ENCODE measurements at places on chromosomes 1 and 21. TPM values are rescaled to one million over a fixed set of nuclear protein-coding genes. Genes with fewer than 3 reads are reported as not detected.

DNA sequence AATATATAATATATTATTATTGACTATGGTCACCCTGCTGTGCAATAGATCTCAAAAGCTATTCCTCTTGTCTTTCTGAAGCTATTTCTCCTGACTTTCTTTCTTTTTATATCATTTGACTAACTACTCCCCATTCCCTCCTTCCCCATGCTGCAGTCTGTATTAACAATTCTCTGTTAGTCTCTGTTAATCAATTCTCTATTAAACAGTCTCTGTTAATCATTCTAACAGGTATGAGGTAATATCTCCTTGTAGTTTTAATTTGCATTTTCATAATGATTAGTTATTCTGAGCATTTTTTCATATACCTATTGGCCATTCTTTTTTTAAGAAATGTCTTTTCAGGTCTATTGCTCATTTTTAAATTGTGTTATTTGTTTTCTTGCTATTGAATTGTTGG lies 201.0 kb upstream of the B3GALT2 start:
- DNase-seq = no peak

GRCh38 chr1:106926803-106927582 lies 129.5 kb upstream of the PRMT6 start:
- no peak for DNase-seq

DNA sequence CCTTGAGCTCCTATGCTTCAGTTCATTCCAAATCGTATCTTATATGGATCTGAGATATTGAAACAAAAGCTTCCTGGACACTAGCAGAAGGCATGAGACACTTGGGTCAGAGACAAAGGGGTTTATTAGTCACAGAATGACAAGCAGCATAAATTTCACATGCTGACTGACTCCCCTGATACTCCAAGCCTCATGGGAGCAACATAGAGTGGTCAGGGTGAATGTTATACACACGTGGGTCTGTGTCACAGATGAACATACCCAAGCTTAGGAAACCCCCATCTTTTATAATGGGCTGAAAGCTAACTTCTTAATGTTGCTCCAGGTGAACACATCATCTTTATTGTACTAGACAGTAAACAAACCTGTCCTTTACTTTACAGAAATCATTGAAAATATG lies 599.9 kb upstream of the RGS18 start:
- DNase-seq = no peak

DNA sequence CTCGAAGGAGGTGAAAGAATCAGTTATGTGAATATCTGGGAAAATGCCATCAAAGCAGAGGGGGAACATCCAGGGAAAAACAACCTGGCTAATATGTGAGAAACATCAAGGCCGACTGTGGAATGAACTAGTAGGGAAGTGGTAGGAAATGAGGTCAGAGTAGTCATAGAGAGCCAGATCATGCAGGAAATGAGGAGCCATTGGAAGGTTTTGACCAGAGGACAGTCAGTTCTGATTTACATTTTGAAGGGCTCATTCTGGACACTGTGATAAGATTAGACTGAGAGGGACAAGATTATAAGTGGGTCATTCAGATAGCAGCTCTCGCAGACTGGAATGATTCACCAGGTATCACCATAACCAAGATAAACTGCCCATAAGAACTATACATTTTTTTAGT lies 63.7 kb downstream of the SYT14 start:
- no peak for DNase-seq

DNA sequence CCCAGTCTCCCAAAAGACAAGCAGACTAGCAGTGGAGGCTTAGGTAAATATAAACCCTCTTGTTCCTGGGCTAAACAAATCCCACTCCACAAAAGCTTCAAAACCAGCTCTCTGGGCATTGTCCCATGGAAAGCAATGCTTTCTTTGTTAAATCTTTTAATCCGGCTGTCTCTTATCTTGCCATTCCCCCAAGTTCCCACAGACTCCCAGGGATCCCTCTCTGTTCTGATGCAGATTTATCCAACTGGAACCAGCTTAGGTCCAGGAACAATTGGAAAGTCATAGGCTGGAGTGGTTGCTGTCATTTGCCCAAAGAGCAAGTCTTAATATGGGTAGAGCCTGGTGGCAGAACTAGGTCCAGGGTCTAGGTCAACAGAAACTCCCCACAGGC lies 110.1 kb upstream of the ATP1A1 start:
- no peak for DNase-seq

DNA sequence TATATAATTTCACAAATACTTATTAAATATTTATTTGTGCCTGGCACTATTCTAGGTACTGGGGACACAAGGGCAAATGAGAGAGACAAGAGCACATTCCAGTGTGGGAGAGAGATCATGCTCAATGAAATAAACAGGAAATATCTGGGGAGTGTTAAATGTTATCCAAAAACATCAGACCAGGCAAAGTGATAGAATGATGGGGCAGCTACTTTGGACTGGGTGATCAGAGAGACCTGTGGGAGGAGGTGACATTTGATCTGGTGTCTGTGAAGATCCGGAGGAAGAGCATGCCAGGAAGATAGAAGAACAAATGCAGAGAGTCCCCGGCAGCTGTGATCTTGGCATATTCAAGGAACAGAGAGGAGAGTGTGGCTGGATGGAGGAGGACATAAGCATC lies 27.5 kb upstream of the GNG12 start:
- no peak for DNase-seq

GRCh38 chr1:27581823-27582243 lies 22.1 kb downstream of the AHDC1 start:
- peak; percentile 73 for DNase-seq

- peak; percentile 71 for DNase-seq
Observed at GRCh38 chr1:203322500-203323179, 17.3 kb downstream of the BTG2 start.

DNA sequence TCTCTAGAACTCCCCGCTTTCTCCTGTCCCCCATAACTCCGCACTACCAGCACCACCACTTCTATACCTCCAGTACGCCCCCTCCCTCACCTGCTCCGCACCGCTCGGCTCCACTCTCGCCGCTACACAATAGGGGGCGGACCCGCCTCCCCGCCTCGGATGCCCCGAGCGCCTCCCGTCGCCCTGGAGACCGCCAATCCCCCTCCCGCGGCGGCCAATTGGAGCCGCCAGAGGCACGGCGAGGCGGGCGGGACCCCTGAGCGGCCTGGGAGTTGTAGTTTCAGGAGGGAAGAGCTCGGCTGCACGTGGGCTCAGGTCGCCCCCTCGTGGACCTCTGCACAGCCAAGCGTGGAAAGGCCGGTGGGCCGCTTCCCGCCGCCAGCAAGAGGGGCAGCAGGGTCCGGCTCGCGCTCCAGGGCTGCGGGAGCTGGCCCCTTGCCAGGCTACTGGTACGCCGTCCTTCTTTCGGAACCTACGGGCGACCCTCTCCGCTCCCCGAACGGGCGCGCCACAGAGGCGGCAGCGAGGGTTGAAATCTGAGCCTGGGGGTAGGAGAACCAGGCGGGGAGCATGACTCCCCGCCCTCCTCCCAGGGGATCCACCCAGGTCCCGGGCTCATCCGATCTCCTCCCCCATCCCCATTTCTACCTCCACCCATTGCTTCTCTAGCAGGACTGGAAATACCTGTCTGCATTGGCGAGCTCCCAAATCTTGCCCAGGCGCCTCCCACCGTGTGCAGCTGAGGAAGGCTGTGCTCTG lies at the start of gene IGSF9:
Gene IGSF9, minus strand, starts transcription at position 131 of the 759 bp plus-strand sequence. CDS start 2,159 bp downstream, outside the sequence.
- DNase-seq = peak; percentile 90

GRCh38 chr1:200178340-200178739 lies 150.8 kb downstream of the NR5A2 start:
- no peak for DNase-seq

DNA sequence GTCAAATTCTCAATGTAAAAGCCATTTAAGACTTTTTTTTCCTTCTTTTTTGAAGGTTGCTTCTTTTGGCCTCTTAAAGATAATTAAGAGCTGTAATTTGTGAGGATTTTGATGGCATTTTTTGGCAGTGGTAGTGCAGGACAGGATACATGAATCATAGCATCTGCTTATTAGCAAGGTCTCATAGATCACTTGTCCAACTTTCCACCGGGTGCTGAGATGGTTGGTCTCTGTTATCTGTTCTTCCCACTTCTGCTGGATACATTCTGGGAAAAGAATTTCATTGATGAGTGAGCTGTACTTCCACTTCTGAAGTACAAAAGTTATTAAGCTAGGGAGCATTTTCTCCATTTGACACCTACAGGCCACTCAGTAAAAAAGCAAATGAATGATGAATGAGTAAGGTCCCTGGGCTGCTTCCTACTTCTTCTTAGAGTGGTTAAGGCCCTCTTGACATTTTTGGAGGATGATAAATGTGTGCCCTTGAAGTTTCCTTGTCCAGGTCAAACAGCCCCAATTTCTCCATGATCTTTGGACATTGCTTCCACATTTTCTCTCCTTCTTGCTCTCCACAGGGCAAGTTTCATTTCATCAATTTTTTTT lies 100.6 kb downstream of the ROR1 start:
- no peak for DNase-seq

DNA sequence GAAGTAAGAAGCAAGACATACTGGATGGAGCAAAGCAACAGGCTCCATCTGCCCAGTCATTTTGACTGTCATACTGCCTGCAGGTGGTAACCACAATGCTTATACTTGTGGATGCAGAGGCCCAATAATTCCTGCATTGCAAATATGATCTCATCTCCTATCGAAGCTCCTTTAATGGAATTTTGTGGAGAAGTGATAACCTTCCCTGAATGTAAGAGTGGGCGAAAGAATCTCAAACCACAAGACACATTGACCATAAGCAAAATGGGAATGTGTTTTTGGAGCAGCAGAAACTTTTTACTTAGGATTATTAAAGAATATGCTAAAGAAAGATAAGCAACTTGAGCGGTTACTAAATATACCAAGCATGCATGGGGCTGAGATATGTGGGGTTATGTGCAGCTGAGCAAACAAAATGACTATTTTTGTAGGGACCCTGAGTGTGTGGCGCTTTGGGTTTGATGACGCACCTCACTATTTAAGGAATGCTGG lies 77.4 kb upstream of the BACH1 start:
- no peak for DNase-seq

DNA sequence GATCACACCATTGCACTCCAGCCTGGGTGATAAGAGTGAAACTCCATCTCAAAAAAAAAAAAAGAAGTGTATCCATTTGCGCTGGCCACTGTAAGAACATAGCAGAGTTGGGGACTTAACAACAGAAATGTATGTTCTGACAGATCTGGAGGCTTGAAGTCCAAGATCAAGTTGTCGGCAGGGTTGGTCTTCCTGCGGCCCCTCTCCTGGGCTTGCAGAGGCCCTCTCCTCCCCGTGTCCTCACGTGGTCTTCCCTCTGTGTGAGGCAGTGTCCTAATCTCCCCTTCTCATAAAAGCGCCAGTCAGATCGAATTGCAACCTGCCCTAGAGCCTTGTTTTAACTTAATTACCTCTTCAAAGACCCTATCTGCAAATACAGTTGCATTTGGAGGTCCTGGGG lies 52.6 kb downstream of the MT1HL1 start:
- no peak for DNase-seq

DNA sequence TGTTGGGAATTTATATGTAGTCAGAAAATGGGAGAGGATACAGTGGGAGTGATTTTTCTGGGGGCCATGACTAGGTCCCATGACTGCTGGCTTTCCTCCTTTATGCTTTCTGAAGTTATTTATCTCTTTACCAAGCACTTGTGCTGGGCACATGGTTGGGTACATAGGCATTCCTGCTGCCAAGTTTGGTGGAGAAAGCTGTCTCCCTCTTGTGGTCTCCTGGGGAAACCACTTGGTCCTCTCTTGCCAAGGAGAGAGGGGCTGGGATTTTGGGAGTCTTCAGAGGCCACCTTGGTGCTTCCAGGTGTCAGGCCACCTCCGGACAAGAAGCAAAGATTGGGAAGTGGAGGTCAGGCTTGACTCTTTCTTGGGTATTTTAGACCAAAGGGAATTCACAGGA lies 120.2 kb upstream of the KCNE2 start:
- DNase-seq = no peak

DNA sequence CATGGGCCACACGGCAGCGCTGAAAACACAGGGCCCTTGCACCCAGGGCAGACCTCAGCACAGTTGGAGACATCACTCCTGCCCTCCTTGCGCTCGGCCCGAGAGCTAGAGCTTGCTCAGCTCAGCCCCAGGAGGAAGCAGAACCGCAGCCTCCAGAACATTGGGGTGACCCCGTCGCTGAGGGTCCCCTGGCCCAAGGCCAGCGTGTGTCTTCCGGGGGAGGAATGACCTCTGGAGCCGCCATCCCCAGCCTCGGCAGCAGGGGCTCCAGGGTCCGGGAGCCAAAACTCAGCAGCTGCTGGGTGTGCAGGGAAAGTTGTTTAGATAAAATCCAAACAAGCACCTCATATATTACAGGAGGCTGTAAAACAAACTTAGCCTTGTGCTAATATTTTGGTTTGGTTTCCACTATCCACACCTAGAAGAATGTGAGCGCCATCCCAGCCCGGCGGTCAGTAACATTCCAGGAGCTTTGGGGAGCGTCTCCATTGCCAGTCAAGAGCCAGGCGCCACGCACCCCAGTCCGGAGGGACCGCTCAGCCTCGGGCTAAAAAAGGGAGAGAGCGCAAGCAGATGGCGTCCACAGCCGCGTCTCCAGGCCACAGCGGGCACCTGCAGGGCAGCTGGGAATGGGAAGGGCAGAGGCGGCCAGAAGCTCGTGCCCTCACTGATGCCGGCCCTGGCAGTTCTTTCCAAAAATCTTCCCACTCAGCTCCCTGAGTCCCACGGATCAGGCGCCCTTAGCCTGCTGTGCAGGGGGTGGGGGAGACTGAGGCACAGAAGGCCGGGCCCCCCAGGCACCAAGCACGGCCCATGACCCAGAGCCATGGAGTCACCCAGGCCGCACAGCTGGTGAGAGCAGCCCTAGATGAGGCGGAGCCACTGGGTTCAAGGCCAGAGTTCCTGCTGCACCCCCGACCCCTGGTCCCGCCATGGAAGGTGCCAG lies 52.0 kb downstream of the SLX9 start:
- DNase-seq = peak; percentile 72

- DNase-seq = no peak
Observed at GRCh38 chr21:41478319-41479177, 29.4 kb downstream of the TMPRSS2 start.

DNA sequence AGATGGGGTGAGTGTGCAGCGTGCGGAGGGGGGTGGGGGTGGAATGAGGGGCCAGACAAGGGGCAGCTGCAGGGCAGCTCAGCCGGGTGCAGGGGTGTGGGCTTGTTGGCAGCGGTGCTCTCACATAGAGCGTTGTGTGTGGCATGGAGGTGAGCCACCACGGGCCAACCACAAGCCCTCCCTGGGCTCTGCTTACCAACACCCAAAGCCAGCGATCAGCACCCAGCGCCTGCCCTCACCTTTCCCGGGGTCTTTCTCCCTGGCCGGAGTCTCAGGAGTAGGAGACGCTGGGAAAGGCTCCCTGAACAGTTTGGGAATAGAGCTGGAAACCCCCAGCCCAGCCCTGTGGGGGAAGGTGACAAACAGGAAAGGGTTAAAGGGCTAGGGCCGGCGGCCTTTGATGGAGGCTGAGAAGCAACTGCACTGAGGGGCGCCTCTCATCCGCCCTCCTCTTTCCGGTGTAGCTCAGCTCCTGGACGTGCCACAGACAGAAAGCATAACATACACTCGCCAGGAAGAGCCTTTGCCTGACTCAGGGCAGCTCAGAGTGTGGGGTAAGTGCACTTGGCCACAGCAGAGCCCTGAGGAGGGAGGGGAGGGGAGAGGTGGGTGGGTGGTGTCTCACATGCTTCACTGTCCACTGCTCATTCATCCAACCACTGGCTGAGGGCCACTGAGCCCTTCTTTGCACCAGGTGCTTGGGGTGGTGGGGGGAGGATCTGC lies 577 bp downstream of the IKBKE start:
- no peak for DNase-seq

- DNase-seq = no peak
Observed at GRCh38 chr21:23471877-23472276, 2135.4 kb downstream of the MRPL39 start.

ZNF593OS gene
- polyA plus RNA-seq = not detected

PKLR gene
- polyA plus RNA-seq = under 0.01 TPM

S100A7 gene
- polyA plus RNA-seq = not detected

SMYD2 gene
- polyA plus RNA-seq = 14.3 TPM

GOLT1A gene
- 9.6 TPM for polyA plus RNA-seq

TSPAN2 gene
- polyA plus RNA-seq = 1.8 TPM

EFCAB14 gene
- polyA plus RNA-seq = 36.9 TPM

HYI gene
- 72.8 TPM for polyA plus RNA-seq

All from sigmoid colon (tissue), 7 donors.